A549 treated with AZD2906 at 1 μM for 4 hours (cell line): ENCODE measurements at places on chromosomes 3 and 15. TPM values are rescaled to one million over a fixed set of nuclear protein-coding genes. Genes with fewer than 3 reads are reported as not detected.

ZNF385D gene
- 0.06 TPM in 1 of 5 replicates, not detected in the others for total RNA-seq

CHRM5 gene
- 0.02 to 0.06 TPM (median 0.03 TPM) in 4 of 5 replicates, not detected in the other for total RNA-seq

CFAP91 gene
- total RNA-seq: 0.23 to 0.35 TPM (median 0.25 TPM) in 4 of 5 replicates, not detected in the other

HCN4 gene
- 0.26 to 0.38 TPM (median 0.30 TPM) in 5 replicates for total RNA-seq

PLXNA1 gene
- 22.6 to 29.4 TPM (median 25.1 TPM) in 5 replicates for total RNA-seq

SCN5A gene
- total RNA-seq: 0.80 to 1.4 TPM (median 1.0 TPM) in 5 replicates

ZBED2 gene
- total RNA-seq: 0.14 to 0.24 TPM (median 0.18 TPM) in 5 replicates

THRB gene
- total RNA-seq: 1.1 to 2.1 TPM (median 1.6 TPM) in 5 replicates

PLEKHO2 gene
- total RNA-seq: 6.3 to 7.7 TPM (median 6.4 TPM) in 5 replicates

CSPG4 gene
- total RNA-seq: 0.09 to 0.15 TPM (median 0.13 TPM) in 5 replicates

GPR149 gene
- total RNA-seq: not detected in 5 replicates

SAMD7 gene
- not detected in 5 replicates for total RNA-seq

LZTFL1 gene
- 13.5 to 15.7 TPM (median 15.1 TPM) in 5 replicates for total RNA-seq

TRANK1 gene
- total RNA-seq: 1.1 to 2.1 TPM (median 1.3 TPM) in 5 replicates

P2RY14 gene
- not detected in 5 replicates for total RNA-seq

HIGD2B gene
- not detected in 5 replicates for total RNA-seq

EPHB1 gene
- total RNA-seq: 0.03 to 0.13 TPM (median 0.11 TPM) in 5 replicates

NR2E3 gene
- 0.16 to 0.34 TPM (median 0.21 TPM) in 5 replicates for total RNA-seq

RLBP1 gene
- not detected in 5 replicates for total RNA-seq

MST1R gene
- total RNA-seq: 4.5 to 6.4 TPM (median 6.1 TPM) in 5 replicates

C3orf22 gene
- total RNA-seq: not detected in 5 replicates

ALG1L2 gene
- total RNA-seq: not detected in 5 replicates

CYP8B1 gene
- total RNA-seq: 0.02 TPM in 1 of 5 replicates, not detected in the others

ACKR2 gene
- total RNA-seq: 0.09 to 0.13 TPM (median 0.10 TPM) in 3 of 5 replicates, not detected in the others

NOX5 gene
- total RNA-seq: 0.17 to 0.35 TPM (median 0.23 TPM) in 5 replicates
